DMS79 (cell line): ENCODE measurements at places on chromosomes 3 and 15.

DNA sequence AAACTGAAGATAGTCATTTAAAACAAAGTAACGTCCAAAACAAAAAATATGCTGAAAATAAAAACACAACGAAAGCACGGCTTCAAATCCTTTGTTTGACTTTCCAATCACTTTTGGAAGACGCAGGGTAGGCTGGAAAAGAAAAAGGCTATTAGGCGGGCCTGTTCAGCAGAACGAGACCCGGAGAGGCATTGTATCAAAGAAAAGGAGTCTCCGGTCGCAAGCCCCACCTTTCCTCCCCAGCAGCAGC, 691 bp downstream of the SENP7 start:
- no peak for DNase-seq

GRCh38 chr15:68416158-68416535, 15.8 kb downstream of the ITGA11 start:
- DNase-seq: no peak

DNA sequence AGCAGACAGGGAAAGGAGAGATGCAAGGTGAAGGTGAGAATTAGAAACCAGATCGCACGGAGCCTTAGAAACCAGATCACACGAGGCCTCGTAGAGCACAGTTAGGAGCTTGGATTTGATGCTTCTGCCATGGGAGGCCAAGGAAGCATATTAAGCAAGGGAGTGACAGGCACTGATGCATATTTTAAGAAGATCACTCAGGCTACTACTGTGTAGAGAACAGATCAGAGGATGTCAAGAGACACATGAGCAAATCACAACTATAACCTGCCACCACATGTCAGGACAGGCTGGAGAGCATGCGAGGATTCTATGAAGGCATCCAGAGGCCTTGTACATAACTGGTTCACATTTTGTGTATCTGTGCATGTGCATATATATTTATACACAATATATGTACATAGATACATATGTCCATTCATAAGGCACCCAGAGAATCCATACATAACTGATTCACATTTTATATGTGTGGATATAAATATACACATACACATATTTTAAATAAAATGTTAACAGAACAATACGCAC, 99.6 kb upstream of the FHIT start:
- DNase-seq: no peak

DNA sequence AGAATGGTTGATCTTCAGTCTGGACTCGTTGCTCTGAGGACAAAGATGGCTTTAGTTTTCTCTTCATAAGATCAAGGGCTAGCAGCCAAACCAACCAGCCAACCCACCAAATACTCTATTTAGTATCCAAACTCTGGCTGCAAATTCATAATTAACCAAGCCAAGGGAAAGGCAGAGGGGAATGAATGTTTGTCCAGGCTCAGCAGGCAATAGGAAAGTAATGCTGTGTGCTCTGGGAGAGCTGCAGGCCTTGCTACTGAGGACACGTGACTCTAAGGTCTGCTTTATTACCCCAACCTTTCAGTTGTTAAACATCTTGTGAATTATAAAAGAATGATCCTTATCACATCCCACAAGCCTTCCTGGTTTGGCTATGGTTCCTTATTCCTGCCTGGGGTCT, 52.3 kb upstream of the GALNT15 start:
- DNase-seq: no peak

- no peak for DNase-seq
Measured at GRCh38 chr15:69793431-69793780, 304.3 kb downstream of the TLE3 start.

DNA sequence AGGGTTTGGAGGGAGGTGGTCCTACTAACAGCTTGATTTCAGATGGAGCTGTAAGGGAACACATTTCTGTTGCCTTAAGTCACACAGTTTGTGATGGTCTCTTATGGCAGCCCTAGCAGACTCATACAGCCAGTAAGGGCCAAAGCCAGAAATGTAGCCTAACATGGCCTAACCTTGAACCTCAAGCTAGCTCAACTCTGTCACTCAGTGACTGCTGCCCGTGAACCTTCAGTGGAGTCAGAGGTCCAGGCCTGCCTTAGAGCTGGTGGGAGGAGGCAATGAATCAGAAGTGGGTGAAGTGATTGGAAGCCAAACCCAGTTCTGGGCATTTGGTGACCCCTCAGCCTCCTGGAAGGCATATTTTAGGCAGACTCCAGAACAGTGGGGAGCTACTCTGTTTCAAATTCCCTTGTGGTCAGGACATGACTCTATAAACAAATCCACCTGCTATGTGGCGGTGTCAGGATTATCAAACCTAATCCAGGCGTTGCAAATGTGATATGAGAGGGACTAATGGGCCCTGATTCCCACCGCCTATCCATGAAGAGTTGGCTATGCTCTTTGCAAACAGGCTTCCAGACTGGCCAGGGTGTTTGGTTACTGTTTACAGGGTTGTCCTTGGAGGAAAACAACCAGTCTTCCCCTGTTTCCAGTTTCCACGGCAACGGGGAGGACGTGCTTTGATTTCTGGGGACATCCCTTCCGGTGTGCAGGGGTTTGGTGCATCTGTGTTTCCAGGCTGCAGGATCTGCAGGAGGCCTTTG, 105.9 kb upstream of the AGBL1 start:
- DNase-seq: no peak

DNA sequence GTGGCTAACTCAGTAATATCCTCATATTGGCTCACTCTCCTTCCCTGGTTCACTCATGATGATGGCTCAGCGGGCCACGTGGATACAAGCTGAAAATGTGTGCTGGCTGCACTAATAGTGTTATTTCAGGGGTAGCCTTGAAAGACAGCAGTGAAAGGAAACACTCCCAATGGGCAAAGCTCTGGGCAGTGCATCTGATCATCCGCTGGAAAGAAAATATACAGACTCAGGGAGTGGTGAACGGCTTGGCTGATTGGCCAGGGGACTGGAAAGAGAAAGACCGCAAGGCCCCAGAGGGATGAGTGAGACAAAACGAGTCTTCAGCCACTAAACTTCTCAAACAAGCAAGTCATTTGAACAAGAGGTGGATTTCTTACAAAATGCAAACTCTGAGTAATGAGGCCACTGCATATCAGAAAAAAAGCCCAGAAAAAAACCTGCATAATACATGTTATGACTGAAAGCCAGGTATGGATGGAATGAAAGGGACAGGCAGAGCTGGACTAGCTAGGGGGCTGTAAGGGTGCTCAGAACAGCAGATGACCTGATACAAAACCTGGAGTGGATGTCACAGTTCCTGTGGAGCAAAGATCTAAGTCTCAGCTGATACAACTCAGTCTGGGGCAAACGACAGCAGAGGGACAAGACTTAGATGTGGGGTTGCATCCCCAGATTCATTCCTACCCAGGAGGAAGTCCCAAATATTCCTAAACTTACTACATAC, 33.3 kb downstream of the CMTM6 start:
- no peak for DNase-seq

- no peak for DNase-seq
Measured at GRCh38 chr3:31039145-31039544, 144.7 kb upstream of the GADL1 start.

- no peak for DNase-seq
Measured at GRCh38 chr15:71440489-71441110, 325.3 kb downstream of the THSD4 start.

- DNase-seq: no peak
Measured at GRCh38 chr3:65573548-65574116, 465.1 kb downstream of the MAGI1 start.

DNA sequence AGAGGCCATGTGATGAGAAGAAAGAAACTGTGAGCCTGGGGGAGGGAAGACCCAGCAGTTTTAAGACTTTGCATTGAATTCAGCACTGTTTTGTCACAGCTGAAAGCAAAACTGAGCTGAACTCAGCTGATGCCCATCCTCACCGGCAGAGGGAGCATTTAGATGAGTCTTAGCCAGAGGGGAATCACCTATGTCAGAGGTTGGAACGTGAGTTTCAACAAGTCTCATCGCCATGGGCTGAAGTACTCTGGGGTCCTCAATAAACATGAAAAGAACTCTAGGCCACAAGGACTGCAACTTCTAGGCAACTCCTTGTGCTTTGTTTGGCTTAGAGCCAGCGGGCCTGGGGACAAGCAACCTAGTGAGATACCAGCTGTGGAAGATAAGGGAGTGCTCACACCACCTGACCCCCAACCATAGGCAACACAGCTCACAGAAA, 324.5 kb downstream of the TBL1XR1 start:
- DNase-seq: no peak

DNA sequence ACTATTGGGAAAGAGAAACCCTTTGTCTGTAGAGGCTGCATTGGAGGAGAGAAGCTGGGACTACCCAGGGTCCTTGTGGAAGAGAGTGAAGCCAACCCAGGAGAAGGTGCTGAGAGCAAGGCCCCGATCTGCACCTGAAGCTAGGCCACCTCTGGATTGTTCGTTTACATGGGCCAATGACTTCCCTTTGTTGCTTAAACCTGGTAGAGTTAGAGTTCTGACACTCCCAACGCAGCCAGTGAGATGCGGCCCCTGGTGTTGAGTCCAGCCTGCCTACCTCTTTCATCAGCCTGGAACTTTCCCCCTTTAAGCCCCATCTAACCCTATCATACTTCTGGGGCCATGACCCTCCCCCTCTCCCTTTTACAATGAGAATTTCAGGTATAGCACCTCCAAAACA, 30.8 kb downstream of the CCDC13 start:
- DNase-seq: no peak

DNA sequence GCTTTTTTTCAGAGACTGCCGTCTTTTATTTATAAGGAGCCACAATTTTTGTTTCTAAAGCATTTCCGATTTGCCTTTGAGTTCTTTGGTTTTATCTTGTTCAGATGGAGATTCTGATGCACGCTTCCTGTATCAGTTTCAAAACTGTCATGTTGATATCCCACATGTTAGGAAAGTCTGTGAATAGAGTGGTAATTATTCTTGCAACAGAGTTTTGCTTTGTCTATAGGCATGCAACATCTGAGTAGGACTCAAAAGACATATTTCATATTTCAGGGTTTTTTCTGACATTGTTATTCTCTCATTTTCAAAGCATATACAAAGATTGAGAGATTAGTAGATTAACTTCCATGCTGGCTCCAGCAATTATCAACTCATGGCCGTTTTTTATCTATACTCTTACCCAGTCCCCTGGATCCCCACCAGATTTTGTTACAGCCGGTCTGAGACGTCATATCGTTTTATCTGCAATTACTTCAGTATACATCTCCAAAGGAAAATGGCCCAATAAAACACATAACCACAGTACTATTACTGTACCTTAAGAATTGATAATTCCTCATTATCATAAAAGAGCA, 22.4 kb downstream of the PAQR5 start:
- DNase-seq: no peak

DNA sequence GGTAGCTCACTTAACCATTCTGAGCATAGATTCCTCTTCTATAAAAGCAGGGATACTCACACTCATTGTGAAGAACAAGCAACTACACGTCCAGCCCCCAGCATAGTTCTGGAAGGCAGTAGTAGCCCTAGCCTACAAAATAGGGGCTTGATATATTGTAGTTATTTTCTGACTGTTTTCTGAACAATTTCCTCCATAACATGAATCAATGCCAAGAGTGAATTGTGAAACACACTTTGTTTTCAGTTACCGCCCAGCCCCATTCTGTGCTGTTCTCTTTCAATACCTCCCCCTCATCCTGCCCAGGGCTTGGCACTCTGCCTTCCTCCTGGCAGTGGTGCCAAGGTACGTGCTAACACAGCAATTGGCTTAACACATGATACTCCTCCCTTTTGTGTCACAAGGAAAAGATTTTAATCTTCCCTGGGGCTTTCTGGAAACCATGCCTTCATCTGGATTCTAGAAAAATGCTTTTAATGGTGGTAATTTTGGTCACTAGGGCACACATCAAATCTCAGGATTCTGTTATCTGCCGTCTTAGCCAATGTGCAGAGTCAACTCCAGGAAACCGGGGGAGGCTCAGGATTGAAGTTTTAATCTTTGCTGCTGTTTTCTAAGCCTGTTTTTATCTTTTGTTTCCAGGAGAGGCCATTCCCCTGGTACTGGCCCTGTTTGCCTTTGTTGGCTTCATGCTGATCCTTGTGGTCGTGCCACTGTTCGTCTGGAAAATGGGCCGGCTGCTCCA, 37.2 kb downstream of the IL20RB start:
- no peak for DNase-seq

- no peak for DNase-seq
Measured at GRCh38 chr3:24907106-24907505, 412.5 kb upstream of the THRB start.

DNA sequence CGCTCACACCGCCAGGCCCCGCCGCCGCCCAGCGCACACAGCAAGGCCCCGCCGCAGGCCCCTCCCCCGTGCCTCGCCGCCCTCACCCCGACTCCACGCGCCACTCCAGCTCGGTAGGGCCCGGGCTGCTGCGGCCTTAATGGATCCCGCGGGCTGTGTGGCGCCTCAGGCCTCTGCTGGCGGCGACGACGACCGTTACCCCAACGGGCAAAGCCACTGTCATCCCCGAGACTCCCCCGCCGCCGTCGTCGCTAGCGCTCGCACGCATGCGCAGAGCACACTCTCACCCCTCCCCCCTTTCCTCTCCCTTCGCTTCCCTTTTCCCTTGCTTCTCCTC, at the start of gene MSL2:
TSS of gene MSL2 (minus strand) at position 272 of the 337 bp plus-strand sequence. CDS start 1,222 bp downstream, outside the sequence.
- no peak for DNase-seq

DNA sequence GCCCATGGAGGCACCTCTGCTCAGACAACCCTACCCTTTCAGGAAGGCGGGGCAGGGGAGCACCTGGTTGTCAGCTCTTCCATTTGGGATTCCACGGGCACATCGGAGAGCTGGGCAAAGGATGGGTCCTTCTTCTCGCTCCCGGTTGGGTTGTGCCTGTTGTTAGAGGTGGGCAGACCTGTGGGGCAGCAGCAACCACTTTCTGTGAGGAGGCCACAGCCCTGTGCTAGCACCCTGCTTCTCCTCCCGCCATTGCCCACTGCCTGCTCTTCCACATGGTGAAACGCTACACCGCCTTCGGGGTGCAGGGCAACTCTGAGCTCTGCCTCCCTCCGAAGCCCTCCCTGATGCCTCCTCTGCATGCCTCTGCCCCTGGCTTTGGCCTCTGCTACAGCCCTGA, 7.0 kb upstream of the HHATL start:
- DNase-seq: no peak

DNA sequence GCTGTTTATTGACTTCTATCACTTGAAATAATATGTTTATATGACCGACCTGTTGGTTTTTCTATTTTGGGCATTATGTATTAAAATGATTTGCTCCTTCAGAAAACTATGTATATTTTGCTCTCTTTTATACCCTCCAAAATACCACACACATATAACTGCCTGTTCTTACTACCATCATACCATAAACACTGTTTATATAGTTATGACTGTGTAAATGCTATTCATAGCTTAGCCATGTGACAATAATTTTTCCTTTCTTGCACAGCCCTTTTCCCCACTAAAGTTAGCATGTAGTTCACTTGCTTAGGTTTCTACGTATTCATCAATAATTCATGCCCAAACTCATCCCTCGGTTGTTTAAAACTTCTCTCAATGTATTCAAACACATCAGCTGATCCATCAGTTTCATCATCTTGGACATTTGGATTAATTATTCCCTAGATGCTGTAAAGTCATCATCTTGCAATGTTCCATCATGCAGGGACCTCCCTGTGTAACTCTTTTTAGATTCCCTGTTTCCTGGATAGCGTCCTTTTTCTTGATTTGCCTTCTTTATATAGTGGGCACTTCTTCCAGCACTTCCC, 8.2 kb upstream of the RYK start:
- DNase-seq: no peak
